SHP77 treated with DMSO at 0.1 percent for 48 hours (cell line): ENCODE measurements at places on chromosomes 7 and 10.
A peak's percentile ranks its signal among the peaks of the same experiment; 100 is the strongest.

DNA sequence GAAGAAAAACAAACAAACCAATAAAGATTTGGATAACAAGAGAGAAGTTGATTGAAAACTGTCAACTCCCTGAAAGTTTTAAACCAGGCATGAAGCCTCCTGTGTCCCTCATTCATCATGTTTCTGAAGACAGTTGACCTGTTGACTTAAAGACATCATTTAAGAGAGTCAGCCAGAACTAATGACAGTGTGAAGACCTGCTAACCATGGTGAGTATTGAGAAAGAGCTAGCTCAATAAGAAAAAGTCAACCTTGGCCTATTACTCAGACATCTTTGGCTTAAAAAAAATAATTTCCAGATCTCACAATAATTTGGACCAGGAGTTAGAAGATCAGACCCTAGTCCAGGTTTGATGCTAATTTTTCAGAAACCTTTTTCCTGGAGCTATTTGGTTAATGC lies 45.3 kb upstream of the ANKRD1 start:
- no peak for DNase-seq

- DNase-seq = no peak
Measured at GRCh38 chr7:150737265-150738055, at the start of gene GIMAP5. TSS of gene GIMAP5 (plus strand) at chr7:150737418. CDS start at chr7:150740885, 3,467 bp downstream.

DNA sequence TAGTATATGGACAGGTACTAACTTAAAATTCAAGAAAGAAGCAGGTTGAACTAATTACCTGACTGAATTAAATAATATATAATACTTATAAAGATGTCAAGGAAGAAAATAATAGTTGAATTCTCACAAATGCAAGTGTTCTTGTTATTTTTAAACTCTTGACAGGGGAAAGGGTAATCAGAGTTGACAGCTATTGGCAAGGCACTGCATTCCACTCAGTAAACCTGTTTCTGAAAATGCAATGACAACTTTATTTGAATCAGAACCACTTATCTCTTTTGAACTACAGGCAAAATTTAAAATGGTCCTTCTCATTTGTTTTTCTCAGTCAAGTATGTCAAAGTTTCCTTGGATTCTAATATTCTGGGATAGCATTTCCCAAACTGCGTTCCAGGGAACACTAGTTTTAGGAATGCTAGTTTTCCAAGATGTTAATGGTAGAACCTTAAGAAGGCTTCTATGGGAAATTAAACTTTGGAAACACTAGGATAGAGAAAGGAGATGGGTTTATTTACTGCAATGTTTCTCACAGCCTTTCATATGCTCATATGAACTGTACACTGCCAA lies 103.7 kb upstream of the LRRN3 start:
- DNase-seq = no peak

- DNase-seq = no peak
Measured at GRCh38 chr7:51126324-51126723, 190.3 kb downstream of the COBL start.

DNA sequence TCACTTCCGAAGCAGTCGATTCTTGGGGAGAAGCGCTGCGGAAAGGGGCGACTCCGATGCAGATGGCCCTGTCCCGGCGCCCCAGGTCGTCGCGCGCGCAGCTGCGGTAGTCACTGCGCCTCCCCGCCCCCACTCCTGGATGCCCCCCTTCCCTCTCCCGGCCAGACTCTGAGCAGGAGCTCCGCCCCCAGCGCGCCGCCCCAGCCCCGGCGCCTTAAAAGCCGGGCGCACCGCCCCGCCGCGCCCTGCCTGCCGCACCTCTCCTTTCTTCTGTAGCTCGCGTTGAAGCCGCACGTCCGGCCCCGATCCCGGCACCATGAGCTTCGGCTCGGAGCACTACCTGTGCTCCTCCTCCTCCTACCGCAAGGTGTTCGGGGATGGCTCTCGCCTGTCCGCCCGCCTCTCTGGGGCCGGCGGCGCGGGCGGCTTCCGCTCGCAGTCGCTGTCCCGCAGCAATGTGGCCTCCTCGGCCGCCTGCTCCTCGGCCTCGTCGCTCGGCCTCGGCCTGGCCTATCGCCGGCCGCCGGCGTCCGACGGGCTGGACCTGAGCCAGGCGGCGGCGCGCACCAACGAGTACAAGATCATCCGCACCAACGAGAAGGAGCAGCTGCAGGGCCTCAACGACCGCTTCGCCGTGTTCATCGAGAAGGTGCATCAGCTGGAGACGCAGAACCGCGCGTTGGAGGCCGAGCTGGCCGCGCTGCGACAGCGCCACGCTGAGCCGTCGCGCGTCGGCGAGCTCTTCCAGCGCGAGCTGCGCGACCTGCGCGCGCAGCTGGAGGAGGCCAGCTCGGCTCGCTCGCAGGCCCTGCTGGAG lies at the start of gene INA:
INA (plus strand) TSS at position 243 of the 817 bp plus-strand sequence; CDS start at position 317, 74 bp downstream.
- DNase-seq = peak; percentile 55

- peak; percentile 36 for DNase-seq
Measured at GRCh38 chr10:128011059-128011979, 104.4 kb downstream of the PTPRE start.

DNA sequence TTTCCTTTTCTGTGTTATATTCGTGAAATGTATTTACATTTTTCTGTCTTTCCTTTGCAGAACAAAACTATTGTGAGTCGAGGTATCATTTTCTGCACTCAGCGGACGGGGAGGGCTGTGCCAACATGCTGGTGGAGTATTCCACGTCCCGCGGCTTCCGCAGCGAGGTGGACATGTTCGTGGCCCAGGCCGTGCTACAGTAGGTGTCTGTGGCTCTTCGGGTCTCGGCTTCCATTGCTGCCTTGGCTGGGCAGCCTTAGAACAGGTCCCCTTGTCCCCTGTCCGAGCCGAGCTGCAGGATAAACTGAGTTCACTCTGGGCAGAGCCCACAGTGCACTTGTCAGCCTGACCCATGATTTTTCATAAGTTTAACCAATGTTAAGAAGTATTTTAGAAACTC lies 14.5 kb downstream of the GET4 start:
- no peak for DNase-seq

- DNase-seq = no peak
Measured at GRCh38 chr7:127751062-127751461, 99.1 kb downstream of the SND1 start.

GRCh38 chr7:142799437-142799835 lies 28.7 kb downstream of the PRSS2 start:
- no peak for DNase-seq

GRCh38 chr10:24425151-24425550 lies 216.2 kb downstream of the KIAA1217 start:
- no peak for DNase-seq

- no peak for DNase-seq
Measured at GRCh38 chr10:4353964-4354363, 472.0 kb upstream of the AKR1E2 start.

GRCh38 chr7:27106181-27106900 lies 3.9 kb upstream of the HOXA2 start:
- no peak for DNase-seq

- DNase-seq = no peak
Measured at GRCh38 chr10:103207141-103207540, 14.1 kb upstream of the NT5C2 start.

DNA sequence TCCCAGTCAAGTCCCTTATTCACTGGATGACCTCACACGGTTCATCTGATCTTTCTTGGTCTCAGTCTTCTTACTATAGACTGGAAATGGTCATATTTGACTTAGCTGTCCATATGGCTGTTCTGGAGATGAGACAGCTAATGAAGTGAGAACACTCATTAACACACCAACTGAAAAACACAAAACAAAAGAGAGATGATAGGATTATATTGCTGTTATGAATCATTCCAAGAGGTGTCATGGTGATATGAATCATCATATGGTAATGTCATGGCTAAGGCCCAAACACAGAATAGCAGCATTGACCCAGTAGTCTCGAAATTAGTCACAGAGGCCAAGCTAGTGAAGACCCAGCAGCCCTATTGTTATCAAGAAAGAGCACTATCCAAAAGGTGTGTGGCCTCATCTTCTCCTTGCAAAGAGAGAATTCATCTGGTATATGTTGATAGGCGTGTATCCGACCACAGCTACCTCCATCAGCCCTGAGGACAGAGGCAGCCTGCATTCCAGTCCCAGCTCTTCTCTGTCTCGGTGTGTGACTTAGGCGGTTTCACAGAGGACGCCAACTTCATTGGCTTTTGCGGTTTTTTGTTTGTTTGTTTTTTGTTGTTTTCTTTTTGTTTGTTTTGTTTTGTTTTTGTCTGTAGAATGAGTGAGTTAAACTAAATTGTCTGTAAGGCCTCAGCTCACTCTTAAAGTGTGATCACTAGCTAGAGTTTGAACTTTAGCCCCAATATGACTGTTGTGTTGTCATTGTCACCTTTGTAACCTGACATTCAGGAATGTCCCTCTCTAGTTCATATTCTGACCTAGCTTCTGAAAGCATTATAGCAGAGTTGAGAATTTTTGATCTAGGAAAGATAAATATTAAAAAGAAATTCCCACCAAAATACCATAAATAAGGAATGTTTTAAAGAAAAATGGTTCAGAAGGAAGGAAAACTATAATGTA lies 97.4 kb upstream of the PDCD4 start:
- DNase-seq = no peak

DNA sequence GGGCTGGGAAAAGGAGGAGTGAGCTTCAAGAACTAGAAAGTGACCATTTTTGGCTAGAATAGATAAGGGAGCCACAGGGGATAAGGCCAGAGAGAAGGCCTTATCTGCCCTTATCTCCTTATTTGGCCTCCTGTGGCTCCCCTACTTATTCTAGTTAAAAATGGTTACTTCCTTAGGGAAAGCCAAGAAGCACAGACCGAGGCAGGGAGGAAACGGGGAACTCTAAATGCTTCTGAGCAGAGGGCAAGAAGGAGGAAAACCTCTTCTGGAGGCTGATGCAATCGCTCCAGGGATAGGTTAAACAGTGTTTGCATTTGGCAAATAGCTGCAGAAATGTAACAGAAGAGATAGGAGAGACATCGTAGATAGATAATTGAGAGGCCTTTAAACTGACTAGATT lies 18.6 kb downstream of the NRP1 start:
- no peak for DNase-seq

DNA sequence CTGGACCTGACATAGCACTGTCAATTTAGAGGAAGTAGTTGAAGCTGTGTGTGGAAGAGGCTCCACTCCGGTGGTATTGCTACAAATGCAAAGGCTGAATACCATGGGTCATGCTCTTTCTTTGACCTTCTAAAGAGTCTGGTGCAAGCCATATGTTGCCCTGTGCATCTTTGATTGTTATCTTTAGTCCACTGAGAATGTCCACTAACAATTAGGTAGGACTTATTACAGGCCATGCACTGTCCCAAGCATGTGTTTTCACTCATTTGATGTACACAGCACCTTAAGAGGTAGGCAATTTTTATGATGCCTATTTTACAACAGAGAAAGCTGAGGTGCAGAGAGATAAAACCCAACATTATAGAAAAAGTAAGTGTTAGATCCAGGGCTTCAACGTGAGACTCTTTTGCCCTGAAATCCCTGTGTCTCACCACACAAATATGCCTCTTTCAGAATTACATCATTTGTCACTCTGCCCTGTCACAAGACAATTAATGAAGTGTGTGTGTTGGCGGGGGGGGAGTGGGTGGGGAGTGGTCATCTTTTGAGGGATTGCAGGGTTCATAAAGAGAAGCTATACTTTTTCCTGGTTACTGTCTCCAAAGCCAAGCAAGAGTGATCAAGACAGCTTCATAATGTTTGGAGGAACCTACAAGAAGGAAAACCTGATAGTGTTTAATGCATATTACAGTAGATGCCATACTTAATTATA lies 637.6 kb upstream of the IGFBP3 start:
- no peak for DNase-seq

DNA sequence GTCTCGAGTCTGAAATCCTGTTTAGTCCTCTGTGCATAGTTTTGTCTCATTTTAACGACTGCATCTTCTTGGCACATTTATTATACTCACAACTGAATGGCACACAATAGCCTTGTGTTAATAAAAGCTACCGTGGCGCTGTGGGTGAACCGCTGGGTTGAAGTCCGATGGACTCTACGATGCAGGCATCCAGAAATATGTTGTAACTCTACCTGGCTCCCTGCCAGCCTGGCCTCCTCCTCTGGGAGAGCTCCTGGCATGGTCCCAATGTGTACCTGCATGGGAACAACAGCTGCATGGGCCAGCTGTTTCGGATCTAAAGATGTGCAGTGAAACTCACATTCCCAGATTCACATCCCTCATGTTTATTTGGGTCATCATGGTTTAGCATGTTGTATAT lies 3.7 kb upstream of the DPYSL4 start:
- DNase-seq = peak; percentile 39

GRCh38 chr7:66246554-66247171 lies 41.5 kb downstream of the TPST1 start:
- DNase-seq = no peak

GRCh38 chr7:100080907-100081534 lies 502 bp downstream of the ZNF3 start:
- DNase-seq = no peak

DNA sequence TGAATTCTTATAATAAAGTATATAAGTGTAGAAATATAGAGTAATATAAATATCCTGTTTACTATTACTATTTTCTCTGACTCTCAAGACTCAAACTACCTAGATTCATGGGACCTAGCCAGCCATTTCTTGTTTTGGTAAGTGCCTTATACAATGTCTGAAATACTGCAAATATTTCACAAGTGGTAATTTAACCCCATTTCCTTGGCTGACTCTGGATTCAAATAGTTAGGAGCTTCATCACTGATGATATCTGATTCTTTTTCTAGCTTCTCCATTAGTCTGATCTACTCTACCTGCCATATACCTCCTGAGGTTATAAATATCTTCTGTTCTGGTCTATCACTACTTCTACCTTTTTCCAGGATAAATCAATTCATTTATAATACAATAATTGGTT lies 6.4 kb upstream of the RALA start:
- DNase-seq = no peak

- no peak for DNase-seq
Measured at GRCh38 chr7:2049782-2050510, 182.8 kb downstream of the MAD1L1 start.

DNA sequence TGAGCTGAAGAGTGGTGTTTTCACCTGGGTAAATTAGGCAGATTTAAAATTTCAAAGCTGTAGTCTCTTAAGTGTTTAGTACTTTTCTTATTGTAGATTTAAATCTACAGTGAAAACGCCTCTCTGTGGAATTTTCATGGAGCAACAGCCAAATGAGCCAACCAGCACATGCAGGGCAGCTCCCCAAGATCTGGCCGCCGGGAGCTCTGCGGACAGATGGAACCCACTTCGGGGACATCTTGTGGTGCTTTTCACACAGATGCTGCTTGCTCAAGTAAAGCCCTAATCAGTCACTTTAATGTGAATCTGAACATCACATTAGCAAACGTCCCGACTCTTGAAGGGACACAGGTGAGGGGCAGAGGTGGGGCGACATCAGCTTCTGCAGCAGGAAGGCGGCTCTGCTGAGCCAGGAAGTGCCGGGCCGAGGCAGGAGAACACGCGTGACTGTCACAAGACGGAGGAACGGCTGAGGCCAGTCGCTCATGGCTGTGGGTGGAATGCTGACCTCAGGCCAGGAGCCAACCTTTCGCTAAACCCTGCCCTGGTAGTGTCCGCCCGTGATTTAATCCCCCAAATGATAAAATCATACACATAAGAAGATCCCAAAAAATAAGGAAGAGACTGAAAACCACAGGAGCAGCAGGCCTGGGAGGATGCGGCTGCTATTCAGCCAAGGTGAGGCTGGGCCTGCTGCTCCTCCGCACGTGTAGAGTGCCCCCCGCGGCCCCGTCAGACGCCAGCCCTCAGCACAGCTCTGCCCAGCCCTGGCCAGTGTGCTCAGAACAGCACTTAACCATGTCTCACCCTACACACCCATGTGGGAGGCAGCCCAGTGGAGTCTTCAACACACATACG lies 256.8 kb downstream of the ZMYND11 start:
- DNase-seq = no peak
